CD8-positive, alpha-beta T cell (primary cell): ENCODE measurements at places on chromosomes 7 and 10.

DNA sequence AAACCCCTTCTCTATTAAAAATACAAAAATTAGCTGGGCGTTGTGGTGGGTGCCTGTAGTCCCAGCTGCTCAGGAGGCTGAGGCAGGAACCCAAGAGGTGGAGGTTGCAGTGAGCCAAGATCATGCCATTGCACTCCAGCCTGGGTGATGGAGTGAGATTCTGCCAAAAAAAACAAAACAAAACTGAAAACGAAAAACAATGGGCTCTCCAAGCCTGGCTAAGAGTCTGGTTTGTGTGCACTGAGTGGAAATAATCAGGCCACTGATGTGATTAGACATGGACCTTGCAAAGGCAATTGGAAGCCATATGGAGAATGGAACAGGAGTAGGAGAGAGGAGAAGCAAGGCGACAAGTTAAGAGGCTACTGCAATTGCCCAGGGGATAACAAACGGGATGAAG is 60.1 kb upstream of the GSDME start:
- DNase-seq: no peak

GRCh38 chr10:77907900-77908717 is 18.4 kb downstream of the DLG5 start:
- DNase-seq: no peak

DNA sequence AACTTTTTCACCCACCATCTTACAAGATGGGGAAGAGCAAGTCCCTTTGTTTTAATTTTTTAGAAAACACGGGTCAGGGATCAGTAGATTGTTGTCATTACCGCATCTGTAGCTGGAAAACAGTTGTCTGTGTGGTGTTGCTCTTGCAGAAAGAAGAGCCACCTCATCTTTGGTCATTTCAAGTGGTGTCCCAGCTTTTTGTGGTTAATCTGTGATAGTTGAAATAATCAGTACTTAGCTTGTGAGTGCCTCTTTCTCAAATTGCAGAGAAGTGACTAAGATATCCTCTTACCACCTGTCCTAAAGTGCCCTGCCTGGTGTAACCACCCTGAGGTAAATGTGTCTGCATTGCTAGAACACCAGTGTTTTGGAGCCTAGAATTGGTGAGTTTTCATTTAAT is 5.5 kb downstream of the PRPF18 start:
- DNase-seq: no peak

DNA sequence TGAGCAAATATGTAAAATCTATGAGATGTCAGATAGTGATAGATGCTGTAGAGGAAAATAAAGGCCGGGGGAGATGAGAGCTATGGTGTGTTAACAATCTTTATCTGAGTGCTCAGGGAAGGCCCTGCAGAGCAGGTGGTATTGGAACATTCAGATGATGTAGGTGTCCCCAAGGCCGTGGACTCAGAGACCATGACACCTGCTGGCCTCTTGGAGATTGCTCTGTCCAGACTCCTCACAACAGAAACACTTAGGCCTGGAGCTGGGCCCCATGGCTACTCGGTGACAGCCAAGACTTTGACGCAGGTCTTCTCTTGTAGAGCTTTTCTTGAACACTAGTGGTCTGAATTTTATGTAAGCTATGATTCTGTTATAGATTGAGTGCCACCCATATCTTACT is 13.3 kb downstream of the AKR1E2 start:
- DNase-seq: no peak

- no peak for DNase-seq
Observed at GRCh38 chr7:110317541-110318265, 773.2 kb upstream of the LRRN3 start.

GRCh38 chr10:85961073-85961472 is 405.5 kb downstream of the GRID1 start:
- DNase-seq: no peak

DNA sequence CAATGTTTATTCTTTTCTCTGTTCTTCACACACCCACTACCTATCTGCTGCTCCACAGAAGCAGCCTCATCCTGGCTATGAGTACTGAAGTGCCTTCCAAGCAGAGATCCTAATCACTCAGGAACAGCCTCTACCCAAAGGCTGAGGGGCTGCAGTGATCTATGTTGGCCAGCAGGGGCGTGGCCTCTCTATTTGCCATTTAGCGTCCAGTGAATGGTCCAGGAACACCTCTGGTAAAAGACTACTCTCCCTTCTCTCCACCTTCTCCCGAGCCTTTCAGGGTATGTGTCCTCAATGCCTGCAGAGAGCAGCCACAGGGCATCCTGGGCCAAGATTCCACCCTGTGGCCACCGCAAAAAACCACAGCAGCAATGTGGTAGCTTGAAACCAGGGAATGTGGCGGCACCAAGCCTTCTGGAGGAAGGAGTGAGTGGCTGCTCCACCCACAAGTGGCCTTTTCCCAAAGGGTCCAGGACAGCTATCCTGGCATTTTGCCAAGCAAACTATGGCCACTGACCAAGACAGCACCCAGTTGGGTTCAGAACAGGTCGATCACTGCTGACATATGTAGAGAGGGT is 70.9 kb downstream of the SYPL1 start:
- DNase-seq: no peak

GRCh38 chr10:99551158-99551557 is 18.4 kb downstream of the NKX2-3 start:
- no peak for DNase-seq

DNA sequence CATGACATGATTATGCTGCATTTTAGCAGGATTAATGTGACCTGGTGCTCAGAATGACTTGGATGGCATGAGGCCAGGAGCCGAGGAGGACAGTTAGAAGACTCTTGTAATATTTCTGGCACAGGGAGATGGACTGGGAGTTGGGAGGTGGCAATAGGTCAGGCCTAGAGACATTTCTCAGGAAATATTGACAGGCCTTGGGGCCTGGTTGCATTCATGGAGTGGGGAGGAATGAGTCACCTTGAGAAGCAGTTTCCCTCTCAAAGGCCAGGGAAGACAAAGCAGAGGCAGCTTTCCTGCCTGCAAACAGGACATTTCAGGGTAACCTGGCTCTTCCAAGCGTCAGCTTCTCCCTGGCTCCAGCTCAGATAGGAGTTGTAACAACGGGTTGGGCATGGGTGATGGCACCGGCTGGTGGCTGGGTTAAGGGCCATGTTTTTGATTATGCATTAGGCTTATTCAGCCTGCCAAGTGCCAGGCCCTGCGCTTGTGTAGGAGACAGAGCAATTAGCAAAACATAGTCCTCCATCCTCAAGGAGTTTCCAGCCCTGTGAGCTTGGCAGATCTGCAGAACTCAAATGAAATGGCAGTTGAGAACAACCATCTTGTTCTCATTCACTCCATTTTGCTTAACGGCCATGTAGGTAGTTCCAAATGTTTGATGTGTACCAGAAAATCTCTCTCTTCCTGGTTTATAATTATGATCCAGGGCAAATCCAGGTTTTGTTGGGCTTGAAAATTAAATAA is 38.2 kb downstream of the HK1 start:
- DNase-seq: no peak

DNA sequence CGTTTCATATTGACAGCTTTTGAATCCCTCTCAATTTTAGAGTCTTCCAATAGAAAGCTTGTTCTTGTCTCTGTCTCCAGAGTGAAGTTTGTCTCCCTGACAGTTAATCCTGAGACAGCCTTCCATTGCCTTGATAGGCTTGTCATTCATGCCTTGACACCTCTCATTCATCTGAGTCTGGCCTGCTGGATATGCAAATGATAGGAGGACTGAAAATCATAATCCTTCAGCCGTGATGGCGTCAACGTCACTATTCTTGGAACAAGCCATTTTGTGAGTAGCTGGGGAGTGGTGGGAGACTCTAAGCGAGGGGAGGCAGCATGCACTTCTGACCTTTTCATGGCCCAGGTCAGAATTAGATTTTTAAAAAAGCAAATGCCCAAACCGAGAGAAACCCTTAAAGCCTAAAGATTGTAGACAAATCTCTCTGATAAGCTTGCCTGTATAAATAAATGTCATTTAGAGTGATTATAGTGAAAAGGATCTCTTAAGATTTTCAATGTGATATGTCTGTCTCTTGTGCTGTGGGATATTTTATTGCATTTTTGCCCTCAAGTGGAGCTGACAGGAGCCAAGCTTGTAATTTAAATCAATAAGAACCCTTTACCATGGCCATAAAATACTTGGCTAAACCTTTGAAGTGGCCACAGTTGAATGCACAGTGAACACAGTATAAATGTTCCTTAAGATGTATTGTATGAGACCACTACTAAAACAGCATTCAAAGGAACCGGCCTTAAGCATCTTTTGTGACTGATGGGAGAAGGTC is 148.8 kb downstream of the SNX10 start:
- DNase-seq: no peak

GRCh38 chr10:129330211-129330610 is 136.8 kb upstream of the MGMT start:
- DNase-seq: no peak

DNA sequence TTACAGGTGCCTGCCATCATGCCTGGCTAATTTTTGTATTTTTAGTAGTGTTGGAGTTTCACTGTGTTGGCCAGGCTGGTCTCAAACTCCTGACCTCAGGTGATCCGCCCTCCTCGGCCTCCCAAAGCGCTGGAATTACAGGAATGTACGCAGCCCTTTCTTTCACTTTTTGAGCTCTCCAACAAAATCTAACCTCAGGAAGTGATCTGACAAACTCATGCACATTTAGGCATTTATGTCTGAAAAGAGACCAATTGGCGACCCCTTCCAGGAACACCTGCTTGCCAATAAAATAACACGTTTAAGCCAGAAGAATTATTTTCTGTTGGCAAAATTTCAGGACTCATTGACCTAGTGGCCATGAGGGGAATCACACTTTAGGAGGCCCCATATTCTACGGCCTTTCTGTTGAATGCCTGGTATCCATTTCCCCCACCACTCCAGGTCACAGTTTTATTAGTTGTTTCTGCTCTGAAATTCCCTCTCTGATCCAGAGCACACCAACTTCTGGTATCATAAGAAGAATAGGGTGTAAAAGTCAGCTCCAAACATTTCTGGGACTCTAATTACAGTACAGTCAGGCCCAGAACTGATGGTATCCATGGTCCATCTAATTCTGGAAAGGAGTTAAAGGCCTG is 65.8 kb upstream of the FRMD4A start:
- DNase-seq: no peak

GRCh38 chr10:133166828-133167692 is 7.0 kb downstream of the KNDC1 start:
- no peak for DNase-seq

GRCh38 chr10:3825244-3825643 is 40.2 kb upstream of the KLF6 start:
- DNase-seq: no peak

DNA sequence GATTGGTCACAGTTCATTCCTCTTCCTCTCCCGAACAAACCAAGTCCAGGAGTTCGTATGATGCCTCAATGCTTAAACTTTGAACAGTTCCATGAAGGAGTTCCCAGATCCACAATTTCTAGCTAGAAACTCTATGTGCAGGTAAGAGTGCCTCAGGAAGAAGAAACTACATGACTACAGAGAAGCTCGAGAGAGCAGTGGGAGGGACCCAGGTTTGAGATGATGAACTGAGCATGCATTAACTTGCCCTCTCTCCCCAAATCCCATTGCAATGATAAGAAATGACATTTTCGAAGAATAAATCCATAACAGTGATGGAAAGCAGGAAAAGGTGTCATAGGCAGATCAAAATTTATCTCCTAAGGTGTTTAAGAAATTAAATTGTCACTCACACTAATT is 140.6 kb upstream of the JCAD start:
- DNase-seq: no peak

GRCh38 chr10:28797904-28798371 is 120.6 kb downstream of the BAMBI start:
- DNase-seq: no peak

DNA sequence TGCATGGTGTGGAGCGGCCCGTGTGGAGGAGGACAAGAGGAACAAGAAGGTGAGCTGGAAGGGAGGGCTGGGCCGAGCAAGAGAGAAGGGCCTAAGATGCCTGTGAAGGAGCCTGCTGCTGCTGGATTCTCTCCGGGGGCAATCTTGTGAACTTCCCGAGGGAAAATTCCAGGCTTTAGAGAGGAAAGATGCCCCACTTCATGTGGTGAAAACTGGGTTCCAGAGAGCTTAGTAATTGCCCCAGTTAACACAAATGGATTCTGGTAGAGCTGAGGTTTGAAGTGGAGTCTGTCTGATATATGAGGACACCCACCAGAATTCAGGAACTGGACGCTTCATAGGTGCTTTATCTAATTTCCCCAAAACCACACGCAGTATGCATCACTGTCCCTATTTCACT is 114.1 kb upstream of the ZMIZ1 start:
- DNase-seq: no peak

GRCh38 chr10:27628621-27629020 is 117.0 kb downstream of the MKX start:
- DNase-seq: no peak

- DNase-seq: no peak
Observed at GRCh38 chr10:11325817-11326216, 285.6 kb downstream of the USP6NL start.

DNA sequence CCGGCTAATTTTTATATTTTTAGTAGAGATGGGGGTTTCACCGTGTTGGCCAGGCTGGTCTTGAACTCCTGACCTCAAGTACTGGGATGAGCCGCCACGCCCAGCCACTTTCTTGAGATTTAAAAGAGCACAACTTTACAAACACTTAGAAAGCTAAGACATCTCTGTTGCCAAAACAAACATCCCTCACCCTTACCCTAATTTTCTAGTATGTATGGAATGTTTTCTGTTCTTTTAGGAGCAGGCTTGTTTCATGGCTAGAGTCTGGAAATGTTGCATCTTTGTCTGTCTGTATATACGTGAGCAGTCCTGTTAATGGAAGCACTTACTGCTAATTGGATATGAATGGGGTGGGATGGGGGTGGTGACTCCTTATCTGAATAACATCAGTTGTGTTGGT is 2.9 kb downstream of the OLAH start:
- no peak for DNase-seq

- no peak for DNase-seq
Observed at GRCh38 chr7:91609525-91609924, 271.0 kb downstream of the MTERF1 start.

DNA sequence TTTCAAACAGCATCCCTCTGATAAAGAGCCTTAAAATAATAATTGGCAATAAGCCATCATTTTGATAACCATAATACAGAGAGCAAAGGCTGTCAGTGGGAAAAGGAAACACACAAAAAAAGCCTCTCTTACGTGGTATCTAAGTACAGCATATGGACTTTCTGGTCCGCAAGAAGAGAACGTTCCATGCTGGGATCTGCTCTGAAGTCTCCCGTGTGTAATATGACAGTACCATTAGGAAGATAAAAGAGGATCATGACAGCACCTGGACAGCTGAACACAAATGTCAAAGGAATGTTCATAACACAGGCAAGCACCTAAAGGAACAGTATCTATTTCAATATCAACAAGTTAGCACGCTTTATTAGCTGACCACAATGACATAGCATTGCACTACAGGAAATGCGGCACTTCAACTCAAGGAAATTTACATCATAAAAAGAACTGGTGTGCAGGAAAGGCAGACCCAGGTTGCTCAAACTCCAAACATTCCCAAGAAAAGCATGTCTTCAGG is 9.9 kb downstream of the DCLRE1A start:
- no peak for DNase-seq
